IMR-90 (cell line): ENCODE measurements at places on chromosomes 6 and 20. TPM values are rescaled to one million over a fixed set of nuclear protein-coding genes. Genes with fewer than 3 reads are reported as not detected.

Gene KIF3B
- 25.3 and 28.1 TPM in 2 replicates for total RNA-seq

Gene TAP2
- 6.6 and 8.1 TPM in 2 replicates for total RNA-seq

Gene ARFGAP1
- 54.7 and 59.1 TPM in 2 replicates for total RNA-seq

Gene C6orf141
- not detected in 2 replicates for total RNA-seq

Gene DDR1
- 5.6 and 6.7 TPM in 2 replicates for total RNA-seq

Gene TRIM38
- total RNA-seq, result 6.3 and 6.7 TPM in 2 replicates

Gene ZNF391
- total RNA-seq, result 0.18 and 0.28 TPM in 2 replicates

Gene BPIFB2
- total RNA-seq, result not detected in 2 replicates

Gene IL17A
- not detected in 2 replicates for total RNA-seq

Gene PAK5
- not detected in 2 replicates for total RNA-seq

Gene SAPCD1
- total RNA-seq, result not detected in 2 replicates
